NCI-H1436 (cell line): ENCODE measurements at places on chromosomes 1 and 21.

GRCh38 chr1:170071378-170071777 lies 3.1 kb downstream of the KIFAP3 start:
- DNase-seq = no peak

- DNase-seq = peak; percentile 23
Measured at GRCh38 chr21:38913120-38913892, 107.6 kb downstream of the ETS2 start.

- DNase-seq = no peak
Measured at GRCh38 chr21:32687643-32688345, 40.0 kb downstream of the SYNJ1 start.

DNA sequence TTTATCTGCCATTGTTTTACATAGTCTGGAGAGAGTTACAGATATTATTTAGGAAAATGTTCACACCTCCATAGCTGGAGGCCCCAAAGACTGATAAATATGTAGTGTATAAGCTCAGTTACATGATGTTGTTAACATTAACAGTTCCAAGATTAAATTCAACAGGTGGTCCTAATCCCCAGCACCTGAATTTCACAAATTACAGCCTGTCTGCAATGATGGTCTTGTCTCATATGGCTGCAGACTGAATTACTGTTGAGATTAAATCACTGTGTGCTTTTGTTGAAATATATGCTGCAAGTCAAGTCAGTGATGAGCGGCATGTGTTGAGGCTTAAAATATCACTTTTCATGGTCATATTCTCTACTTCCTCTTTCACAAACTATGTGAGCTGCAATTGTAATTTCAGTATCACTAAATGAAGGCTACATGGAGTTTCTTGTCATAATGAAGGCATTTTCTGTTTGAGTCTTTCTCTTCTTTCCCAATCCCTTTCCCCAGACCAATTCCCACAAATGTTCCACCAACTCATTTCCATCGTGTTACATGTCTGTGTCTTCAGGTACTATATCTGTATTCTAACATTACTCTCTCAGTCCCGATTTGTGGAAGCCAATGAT lies 4.2 kb downstream of the ST6GALNAC5 start:
- no peak for DNase-seq

DNA sequence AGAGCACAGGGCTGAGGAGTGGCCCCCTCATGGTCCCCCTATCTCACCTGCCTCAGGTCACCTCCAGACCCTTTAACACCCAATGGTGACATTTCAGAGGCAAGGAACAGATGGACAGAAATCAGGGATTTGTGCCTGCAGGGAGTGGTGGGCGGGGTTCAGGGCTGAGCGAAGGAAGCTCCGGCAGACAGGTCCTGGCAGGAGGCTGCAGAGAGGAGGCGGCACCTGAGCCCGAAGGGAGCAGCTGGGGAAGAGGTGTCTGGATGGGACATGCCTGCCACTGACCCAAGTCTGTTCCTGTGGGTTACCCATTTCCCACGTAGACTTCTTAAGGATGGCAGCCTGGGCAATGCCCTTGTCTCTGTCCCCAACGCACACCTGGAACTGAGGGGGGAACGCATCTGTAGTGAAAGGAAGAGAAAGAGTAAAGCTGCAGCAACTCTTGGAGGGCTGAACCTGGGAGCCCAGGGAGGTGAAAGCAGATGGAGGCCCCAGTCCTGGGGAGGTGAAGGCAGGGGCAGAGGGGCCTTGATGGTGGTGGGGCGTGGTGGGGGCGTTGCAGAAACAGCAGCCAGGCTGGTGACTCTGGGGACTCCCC lies 61.6 kb upstream of the ADARB1 start:
- DNase-seq = no peak

- no peak for DNase-seq
Measured at GRCh38 chr1:205589046-205589445, 42.8 kb downstream of the ELK4 start.

- DNase-seq = no peak
Measured at GRCh38 chr1:219130366-219130935, 43.2 kb upstream of the LYPLAL1 start.

DNA sequence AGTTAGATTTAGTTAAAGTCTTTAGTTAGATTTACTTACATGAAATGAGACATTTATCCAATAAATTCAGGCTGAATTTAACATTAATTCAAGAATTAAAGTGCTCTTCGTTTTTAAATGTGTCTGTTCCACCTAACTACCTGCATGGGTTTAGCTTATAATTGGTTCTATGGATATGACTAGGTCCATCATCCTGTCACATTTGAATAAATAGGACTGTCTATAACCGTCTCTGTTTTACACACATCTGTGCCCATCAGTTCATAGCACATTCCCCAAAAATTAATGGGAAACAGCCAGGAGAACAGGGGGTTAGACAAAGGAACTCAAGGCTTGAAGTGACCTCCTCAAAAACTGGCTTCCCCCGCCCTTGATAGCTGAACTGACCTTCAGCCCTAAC lies 219.6 kb downstream of the MRPL39 start:
- no peak for DNase-seq

DNA sequence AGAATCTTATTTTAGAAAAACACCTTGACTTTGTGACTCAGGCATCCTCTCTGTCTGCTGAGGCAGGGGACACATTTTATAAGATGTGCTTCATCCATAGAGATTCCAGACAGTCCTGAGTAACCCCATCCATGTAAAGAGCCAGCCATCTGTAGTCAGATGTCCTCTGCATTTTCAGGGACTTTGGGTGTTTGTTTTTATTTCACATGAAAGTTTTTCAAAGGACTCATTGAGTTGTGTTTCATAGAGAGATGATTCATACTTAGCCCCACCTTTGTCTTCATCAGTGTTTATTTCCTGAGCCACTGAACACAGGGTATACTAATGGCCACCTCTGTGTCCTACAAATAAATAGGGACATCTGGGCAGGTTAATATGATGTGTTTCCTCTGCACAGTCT lies 280.4 kb downstream of the CACNA1E start:
- no peak for DNase-seq

DNA sequence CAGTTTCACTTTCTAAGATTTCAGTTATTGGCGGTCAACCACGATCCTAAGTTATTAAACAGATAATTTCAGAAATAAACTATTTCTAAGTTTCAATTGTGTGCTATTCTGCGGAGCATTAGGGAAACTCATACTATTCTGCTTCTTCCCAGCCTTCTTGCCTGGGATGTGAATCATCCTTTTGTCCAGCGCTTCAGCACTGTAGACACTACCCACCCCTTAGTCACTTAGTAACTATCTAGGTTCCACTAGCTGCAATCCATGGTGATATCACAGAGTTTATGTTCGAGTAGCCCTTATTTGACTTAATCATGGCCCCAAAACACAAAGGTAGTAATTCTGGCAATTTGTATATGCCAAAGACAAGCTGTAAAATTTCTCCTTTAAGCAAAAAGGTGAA lies 279.9 kb upstream of the ADAMTS5 start:
- no peak for DNase-seq
